ENCODE measurements at places on chromosomes 2 and 18.

DNA sequence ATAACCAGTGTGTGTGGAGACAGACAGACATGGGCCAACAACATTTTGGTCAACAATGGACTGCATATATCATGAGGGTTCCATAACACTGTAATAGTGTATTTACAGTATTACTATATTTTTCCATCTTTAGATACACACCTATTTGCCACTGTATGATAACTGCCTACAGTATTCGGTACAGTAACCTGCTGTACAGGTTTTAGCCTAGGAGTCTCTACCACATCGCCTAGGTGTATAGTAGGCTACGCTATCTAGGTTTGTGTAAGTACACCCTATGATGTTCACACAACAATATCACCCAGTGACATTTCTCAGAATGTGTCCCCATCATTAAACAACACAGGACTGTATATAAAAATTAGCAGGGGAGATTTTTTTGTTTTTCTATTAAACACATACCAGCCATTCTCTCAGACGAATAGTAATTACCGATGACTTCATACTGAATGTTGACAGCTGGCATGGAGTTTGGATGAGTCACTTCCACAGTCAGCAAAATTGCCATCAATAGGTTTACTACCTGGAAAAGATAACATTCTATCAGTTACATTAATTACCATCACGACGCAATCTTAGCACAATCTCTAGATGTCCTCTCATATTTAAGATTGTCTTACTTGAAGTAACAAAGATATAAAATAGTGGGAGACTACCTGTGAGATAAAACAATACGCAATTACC lies 10.8 kb downstream of the LAPTM4A start:
- no peak for DNase-seq

DNA sequence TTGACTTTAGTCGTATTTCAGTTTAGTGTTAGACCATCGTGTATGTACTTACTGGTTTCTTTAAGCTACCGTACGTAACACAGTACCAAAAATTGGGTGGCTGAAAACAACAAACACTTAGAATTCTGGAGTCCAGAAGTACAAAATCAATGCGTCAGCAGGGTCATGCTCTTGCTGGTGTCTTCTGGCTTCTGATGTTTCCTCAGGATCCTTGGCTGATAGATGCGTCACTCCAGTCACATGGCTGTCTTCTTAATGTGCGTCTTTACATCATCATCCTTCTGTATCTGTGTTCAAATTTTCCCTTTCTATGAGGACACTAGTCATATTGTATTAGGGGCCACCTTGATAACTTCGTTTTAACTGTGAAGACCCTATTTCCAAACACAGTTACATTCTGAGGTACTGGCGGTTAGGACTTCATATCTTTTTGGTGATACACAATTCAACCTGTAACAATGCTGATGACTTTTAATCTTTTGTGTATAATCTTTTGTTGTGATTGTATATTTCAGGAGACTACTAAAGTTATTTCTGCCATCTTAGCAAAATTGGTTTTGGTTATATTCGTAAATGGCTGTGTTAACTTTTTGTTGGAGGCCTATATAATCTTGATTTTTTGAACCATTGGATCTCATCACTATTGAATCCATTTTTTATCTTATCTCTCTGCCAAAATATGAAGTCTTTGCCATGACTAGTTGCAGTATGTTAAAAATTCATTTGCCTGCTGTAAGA lies 25.4 kb downstream of the ACTR3 start:
- DNase-seq: no peak

DNA sequence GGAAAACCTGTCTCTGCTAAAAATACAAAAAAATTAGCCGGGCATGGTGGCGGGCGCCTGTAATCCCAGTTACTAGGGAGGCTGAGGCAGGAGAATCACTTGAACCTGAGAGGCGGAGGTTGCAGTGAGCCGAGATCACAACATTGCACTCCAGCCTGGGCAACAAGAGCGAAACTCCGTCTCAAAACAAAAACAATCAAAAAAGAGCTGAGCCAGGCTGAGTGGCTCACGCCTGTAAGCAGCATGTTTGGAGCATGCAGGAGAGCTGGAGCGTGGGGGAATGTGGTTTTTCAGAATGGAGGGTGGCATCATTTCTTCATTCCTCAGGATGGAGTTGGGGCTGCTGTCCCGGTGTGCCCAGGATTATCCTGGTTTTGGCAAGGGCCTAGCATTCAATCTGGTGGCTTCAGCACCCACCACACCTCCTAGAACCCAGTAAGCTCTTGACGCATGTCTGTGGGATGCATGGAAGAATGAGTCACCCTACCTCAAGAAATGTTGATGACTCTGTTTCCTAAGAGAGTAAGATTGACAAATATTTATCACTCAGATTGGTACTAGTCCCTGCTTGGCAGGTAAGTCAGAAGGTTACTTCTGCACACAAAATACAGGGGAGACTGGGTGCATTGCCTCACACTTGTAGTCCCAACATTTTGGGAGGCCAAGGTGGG lies 90.2 kb upstream of the ODC1 start:
- no peak for DNase-seq

- no peak for DNase-seq
Measured at GRCh38 chr2:202762556-202762955, 109.0 kb downstream of the ICA1L start.

DNA sequence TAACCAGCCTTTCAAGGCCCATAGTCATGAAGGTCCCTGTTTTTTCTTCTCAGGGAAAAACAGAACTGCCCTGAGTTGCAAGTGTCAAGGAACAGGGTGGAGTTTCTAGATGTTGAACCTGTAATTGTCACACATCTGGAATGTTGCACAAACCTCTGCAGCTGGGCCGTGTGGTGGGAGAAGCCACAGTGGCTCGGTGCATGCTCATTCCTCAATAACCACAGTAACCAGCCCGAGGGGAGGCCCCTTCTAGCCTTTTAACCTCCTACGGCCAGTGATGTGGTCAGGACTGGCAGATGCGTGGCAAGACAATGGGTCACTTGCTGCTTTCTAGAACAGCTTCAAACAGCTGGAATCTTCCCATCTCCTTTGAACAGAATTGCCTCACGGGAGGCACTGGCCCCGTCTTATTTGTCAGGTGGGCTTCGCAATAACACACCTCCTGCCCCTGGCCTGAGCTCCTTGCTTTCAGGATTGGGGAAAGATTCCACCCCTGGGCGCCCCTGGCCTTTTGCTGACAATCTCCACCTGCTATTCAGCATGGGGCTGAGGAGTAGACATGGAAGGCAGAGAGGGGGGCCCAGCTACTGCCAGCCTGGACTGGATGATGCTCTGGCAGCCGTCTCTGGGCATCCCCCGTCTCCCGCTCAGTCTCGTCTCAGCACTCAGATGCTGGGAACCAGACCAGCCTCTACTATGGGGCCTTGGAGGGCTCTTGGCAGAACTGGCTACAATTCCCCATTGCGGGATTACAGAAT lies 102.9 kb downstream of the KLHL29 start:
- DNase-seq: peak; percentile 40

DNA sequence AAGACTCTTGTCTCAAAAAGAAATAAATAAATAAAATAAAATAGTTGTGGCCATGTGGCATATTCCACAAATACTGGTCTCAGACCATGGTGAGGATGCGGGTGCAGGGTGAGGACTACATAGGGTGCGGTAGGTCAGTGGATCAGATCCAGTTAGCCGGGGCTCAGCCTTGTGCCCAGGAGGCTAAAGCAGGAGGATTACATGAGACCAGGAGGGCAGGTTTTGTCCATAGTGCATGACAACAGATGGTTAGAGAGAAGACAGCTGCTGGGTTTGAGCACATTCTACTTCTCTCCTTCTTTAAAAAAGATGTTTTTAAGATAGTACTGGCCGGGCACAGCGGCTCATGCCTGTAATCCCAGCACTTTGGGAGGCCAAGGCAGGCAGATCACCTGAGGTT lies 12.8 kb upstream of the PSD4 start:
- DNase-seq: no peak

DNA sequence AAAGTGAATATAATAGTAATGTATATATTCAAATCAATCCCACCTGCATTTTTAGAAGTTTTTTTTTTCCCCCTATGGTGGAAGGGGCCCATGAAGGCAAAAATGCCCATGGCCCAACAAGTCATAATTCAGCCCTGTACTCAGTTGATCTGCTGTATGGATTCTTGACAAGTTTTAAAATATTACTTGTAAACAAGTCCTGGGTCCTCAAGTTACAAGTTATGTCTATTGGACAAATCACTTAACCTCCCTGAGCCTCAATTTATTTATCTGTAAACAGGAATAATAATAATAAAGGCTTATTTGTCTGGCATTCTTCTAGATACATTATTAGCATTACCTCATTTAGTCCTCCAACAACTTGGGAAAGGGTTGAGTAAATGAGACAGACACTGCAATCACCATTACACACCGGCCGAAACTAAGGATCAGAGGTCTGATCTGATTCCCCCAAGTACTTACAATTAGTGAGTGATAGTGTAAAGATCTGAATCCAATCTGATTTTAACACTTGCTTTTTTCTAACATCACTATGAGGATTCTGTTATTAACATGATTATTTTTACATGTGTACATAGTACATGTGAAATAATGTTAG lies 66.1 kb downstream of the PDE1A start:
- no peak for DNase-seq

DNA sequence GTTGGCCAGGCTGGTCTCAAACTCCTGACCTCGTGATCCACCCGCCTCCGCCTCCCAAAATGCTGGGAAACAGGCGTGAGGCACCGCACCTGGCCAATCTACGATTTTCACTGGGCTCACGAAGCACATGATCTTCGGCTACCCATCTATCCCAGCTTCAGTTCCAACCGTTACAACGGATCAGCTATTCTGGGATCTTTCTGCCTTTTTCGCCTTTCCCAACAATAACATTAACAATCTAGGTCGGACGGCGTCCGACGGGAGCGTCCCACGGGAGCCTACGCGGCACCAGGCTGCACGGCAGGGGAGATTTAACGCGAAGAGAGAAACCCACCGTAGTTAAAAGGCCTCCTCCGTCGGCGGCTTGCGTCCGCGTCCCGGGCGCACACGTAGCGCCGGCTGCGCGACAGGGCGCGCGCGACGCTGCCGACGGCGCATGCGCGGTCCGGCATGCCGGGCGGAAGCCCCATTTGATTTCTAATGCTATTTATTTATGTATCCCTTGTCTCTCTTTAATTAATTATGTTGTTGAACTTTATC lies at the start of gene MSL3B:
Gene MSL3B (minus strand): TSS at position 394 of the 540 bp plus-strand sequence.
- peak; percentile 62 for DNase-seq
